GM23338 (cell line): ENCODE measurements at places on chromosomes 11 and 22. TPM values are rescaled to one million over a fixed set of nuclear protein-coding genes. Genes with fewer than 3 reads are reported as not detected.

MS4A2 gene
- not detected in 2 replicates for total RNA-seq

ZC3H12C gene
- total RNA-seq, result 2.4 and 2.6 TPM in 2 replicates

NCF4 gene
- not detected in 2 replicates for total RNA-seq

DTX4 gene
- 13.8 and 14.7 TPM in 2 replicates for total RNA-seq

DNA sequence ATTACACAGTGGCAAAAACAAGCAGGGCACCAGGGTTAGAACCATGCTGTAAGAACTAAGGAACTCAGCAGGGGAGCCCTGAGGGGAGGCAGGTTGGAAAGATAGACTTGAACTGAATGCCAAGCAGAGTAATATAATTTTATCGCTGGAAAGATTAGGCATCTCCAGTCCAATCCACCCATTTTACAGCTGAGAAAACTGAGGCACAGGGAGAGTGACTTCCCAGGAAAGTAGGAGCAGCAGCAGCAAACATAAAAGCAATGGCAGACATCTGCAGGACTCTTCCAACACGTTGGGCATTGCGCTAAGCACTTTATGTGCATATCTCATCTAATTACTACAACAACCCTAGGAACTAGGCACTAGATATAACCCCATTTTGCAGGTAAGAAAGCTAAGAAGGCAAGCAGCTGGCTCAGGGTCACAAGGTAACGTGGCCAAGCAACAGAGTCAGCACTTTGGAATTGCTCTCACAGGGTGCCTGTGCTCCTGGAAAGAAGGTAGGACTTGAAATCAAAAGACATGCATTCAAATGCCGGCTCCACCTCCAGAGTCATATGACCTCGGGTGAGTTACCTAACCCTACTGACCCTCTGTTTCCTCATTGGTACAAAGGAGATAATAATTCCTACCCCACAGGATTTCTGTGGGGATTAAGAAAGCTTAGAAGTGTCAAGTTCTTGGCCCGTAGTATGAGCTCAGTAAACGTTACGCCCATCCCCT is 215.3 kb downstream of the BARX2 start:
- H3K27me3 ChIP-seq, result no peaks in the 10 kb centered on the region
- no peak overlapping the region for H3K4me3 ChIP-seq
- H3K27ac ChIP-seq, result no peak overlapping the region
- H3K36me3 ChIP-seq, result no peaks in the 10 kb centered on the region

GRCh38 chr22:24429411-24430365 is 2.3 kb downstream of the ADORA2A start:
- H3K36me3 ChIP-seq, result no peaks in the 10 kb centered on the region
- H3K27me3 ChIP-seq, result peaks cover 13% of the 10 kb centered on the region
- H3K27ac ChIP-seq, result peak overlapping the region; percentile 50; the same call in 1 of the 2 replicates
- no peak overlapping the region for H3K4me3 ChIP-seq
- H3K4me1 ChIP-seq, result peaks cover 5% of the 10 kb centered on the region; the same call in 1 of the 2 replicates

- DNase-seq, result peak; percentile 14
- H3K36me3 ChIP-seq, result no peaks in the 10 kb centered on the region
- no peak overlapping the region for H3K27ac ChIP-seq
These were observed 287.4 kb upstream of the PDGFD start for GRCh38 chr11:104451197-104451893.

DNA sequence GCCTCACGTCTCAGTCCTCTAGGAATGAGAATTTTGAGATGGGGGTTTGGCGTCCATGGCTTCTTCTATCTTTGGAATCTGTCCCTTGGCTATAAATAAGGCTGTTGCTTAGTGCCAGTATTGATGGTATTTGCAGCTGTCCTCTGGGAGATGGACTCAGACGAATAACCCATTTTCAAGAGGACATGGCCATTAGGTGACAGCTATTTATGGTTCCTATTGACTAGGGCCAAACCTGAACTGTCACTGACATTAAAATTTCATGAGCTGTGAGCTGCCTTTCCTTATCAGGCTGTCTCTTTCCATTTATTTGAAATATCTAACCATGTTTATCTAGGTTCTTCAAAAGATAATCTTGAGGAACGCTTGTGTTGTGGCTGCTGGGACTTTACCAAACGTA is 92.7 kb downstream of the NAV2 start:
- H3K27me3 ChIP-seq, result no peaks in the 10 kb centered on the region
- H3K4me3 ChIP-seq, result no peak overlapping the region
- no peaks in the 10 kb centered on the region for H3K36me3 ChIP-seq
- H3K27ac ChIP-seq, result no peak overlapping the region
- DNase-seq, result no peak

GRCh38 chr11:10913075-10913474 is 55.2 kb upstream of the ZBED5 start:
- H3K27me3 ChIP-seq, result no peaks in the 10 kb centered on the region
- no peak for DNase-seq
- H3K4me1 ChIP-seq, result peaks cover 22% of the 10 kb centered on the region
- no peak overlapping the region for H3K27ac ChIP-seq
- no peaks in the 10 kb centered on the region for H3K36me3 ChIP-seq

DNA sequence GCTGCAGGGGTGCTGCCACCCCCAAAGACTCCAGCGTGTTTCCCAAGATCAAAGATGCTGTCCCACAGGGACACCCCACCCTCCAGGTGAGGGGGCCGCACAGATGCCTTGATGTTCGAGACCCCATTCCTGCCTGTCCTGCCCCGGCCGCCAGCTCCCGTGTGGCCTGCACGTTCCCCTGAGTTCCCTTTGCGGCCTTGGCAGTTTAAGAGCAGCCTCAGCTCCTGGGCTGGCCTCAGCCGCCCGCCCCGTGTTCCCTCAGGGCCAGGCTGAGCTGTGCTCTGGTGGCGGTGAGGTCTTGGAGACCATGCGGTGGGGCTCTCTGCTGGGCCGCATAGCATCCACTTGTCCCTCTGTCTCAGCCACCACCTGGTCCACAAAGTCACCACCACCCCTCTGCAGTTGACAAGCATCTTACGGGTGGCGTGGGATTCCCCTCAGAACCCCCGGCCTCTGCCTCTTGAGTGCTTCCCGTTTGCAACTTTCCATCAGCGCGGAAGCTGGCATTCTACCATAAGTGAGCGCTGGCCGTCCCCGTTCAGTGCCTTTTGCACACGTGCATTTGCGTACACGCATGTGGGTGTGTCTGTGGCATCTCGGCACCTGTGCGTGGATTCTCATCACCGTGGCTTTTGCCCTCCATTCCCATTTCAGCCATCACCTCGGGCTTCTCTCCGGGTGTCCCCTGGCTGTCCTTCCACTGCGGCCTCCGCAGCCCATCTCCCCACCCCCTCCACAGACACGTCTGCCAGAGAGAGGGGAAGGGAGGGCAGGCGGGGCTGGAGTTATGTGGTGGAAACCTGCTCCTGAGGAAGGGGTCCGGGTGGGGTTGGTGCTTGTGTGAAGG is 35.9 kb downstream of the CTTN start:
- H3K4me1 ChIP-seq, result no peaks in the 10 kb centered on the region
- H3K27ac ChIP-seq, result no peak overlapping the region
- H3K4me3 ChIP-seq, result no peak overlapping the region
- no peak for DNase-seq
- H3K36me3 ChIP-seq, result peaks cover 22% of the 10 kb centered on the region; the same call in 1 of the 2 replicates

- H3K4me1 ChIP-seq, result peaks cover 26% of the 10 kb centered on the region
- DNase-seq, result peak; percentile 96
- H3K36me3 ChIP-seq, result no peaks in the 10 kb centered on the region
- no peaks in the 10 kb centered on the region for H3K27me3 ChIP-seq
- H3K4me3 ChIP-seq, result peak overlapping the region; percentile 38
These were observed 30.3 kb downstream of the PDGFB start for GRCh38 chr22:39214383-39215069.

DNA sequence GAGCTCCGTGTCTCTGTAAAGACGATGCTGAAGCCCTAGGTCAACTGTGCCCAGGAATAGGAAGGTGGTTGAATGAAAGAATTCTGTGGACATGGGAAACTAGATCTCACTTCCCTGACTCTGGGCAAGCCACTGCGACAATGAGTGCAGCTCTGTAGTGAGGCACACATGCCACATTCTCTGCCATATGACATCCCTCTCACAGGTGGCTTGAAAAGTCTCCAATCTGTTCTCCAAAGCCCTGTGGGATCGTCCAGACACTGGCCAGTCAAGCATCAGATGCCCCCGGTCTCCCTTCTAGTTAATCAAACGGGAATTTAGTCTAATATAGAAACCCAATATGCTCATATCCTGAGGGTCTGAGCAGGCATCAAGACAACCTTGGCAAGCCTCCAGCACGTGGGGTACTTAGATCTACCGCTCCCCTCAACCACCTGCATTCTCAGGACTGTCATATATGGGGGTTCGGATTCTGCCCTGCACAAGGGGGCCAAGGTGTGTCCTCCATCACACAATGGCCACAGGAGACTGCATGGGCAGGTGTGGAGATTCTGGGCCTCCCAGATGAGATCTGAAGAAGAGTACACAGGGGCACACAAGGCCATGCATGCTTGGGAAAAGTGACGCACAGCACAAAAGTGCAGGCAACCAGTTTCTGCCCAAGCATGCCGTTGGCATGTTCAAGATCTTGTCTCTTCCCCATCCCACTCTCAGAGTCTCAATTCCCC is 11.9 kb downstream of the DKK3 start:
- H3K27ac ChIP-seq, result no peak overlapping the region
- no peaks in the 10 kb centered on the region for H3K27me3 ChIP-seq
- peaks cover 4% of the 10 kb centered on the region for H3K36me3 ChIP-seq
- DNase-seq, result no peak
- H3K4me3 ChIP-seq, result no peak overlapping the region

DNA sequence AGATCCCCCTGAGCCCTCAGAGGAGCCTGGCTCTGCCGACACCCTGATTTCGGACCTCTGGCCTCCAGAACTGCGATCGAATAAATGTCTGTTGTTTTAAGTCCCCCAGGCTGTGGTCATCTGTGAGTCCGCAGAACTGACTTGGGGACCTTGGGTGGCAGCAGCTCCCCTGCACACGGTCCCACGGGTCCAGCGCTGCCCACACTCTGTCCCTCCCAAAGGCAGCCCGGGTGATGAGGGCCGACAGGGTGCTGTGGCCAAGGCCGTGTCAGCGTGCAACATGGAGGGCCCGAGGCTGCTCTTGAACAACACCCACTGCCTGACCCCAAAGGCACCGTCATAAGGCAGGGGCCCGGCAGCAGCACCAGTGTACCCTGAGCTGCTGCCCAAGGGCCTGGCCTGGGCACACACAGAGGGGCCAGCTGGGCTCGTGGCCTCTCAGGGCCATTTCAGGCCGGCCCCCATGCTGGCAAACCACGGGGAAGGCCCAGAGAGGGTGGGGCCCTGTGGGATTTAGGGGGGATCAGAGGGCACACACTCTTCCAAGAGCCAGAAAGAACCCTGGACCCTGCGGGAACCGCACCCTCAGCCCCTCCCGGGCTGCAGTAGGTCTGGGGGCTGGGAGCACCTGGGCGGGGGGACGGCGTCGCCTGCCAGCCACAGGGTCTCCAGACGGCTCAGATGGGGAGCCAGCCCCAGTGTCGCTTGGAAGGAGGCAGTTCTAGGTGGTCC is 77.1 kb upstream of the PRR5 start:
- no peaks in the 10 kb centered on the region for H3K4me1 ChIP-seq
- DNase-seq, result no peak
- H3K27ac ChIP-seq, result no peak overlapping the region

GRCh38 chr11:113849713-113850112 is 25.7 kb downstream of the USP28 start:
- no peaks in the 10 kb centered on the region for H3K27me3 ChIP-seq
- 0 out of 2 replicates have a peak overlapping the region, but pooled peaks have one; percentile 0 for H3K4me3 ChIP-seq
- H3K27ac ChIP-seq, result peak overlapping the region; percentile 92
- peak; percentile 91 for DNase-seq

- no peaks in the 10 kb centered on the region for H3K27me3 ChIP-seq
- no peaks in the 10 kb centered on the region for H3K36me3 ChIP-seq
- DNase-seq, result no peak
- peaks cover 3% of the 10 kb centered on the region; the same call in 1 of the 2 replicates for H3K4me1 ChIP-seq
These were observed 38.6 kb upstream of the CARS1 start for GRCh38 chr11:3095712-3096361.

DNA sequence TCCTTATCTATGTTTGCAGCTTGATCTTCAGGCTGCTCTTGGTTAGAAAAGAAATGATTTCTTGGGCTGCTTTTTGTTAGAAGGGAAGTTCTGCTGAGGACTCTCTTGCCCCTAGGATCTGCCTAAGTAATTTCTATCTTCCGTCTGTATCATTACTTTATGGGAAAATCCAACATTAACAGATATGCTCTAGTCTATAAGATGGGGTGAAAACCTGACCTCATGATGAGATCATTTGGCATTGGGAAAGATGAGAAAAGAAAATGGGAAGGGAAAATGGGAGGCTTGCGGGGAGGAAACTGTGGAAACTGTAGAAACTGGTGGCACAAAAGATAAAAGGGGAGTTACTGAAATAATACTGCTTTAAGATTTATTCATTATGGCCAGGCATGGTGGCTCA is 63.6 kb downstream of the FDX1 start:
- DNase-seq, result no peak
- H3K27me3 ChIP-seq, result no peaks in the 10 kb centered on the region
- H3K36me3 ChIP-seq, result no peaks in the 10 kb centered on the region

- no peaks in the 10 kb centered on the region for H3K27me3 ChIP-seq
- DNase-seq, result no peak
- no peak overlapping the region for H3K4me3 ChIP-seq
- H3K36me3 ChIP-seq, result no peaks in the 10 kb centered on the region
- no peak overlapping the region for H3K27ac ChIP-seq
- H3K4me1 ChIP-seq, result peaks cover 85% of the 10 kb centered on the region
These were observed 27.8 kb downstream of the TEAD1 start for GRCh38 chr11:12701811-12702592.

- no peaks in the 10 kb centered on the region for H3K36me3 ChIP-seq
- H3K4me1 ChIP-seq, result peaks cover 3% of the 10 kb centered on the region
- H3K27me3 ChIP-seq, result peaks cover 43% of the 10 kb centered on the region
- H3K4me3 ChIP-seq, result no peak overlapping the region
These were observed 18.4 kb downstream of the KCNJ5 start for GRCh38 chr11:128909438-128910125.

DNA sequence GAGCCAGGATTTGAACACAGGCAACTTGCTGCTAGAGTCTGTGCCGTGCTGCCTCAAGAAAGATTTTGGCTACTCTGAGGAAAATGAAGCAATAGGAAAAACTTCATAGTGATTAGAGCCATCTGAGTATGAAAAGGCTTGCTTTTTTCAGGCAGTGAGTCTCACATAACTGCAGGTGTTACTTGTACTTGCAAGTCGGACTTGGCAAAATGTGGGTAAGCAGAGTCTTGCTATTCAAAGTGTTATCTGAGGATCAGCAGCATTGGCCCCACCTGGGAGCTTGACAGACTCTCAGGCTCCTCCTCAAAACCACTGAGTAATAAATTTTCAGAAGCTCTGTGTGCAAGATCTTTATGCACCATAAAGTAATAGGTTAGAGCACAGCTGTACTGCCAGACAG is 18.1 kb downstream of the RNF141 start:
- DNase-seq, result no peak
- no peaks in the 10 kb centered on the region for H3K4me1 ChIP-seq
- H3K4me3 ChIP-seq, result no peak overlapping the region
- no peaks in the 10 kb centered on the region for H3K36me3 ChIP-seq
- H3K27me3 ChIP-seq, result no peaks in the 10 kb centered on the region

DNA sequence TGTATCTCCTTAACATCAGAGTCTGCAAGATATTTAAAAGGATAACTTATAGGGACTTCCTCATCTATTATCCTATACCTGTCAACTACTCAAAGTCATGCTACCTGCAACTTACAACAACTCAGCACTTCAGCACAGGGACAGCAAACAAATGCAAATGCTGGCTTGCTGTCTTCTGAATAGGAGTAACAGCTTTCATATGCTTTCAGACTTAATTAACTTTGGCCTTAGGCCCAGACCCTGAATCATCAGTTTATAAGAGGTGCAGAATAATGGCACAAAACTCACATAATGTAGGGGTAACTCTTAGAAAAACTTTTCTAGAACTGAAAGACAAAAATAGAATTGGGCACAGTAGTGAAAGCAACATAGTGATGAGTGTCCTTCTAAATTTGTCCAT is 953.4 kb downstream of the DLG2 start:
- no peaks in the 10 kb centered on the region for H3K27me3 ChIP-seq
- H3K27ac ChIP-seq, result no peak overlapping the region
- H3K4me1 ChIP-seq, result peaks cover 18% of the 10 kb centered on the region
- peak; percentile 68 for DNase-seq
- H3K36me3 ChIP-seq, result no peaks in the 10 kb centered on the region
